Breast epithelium (tissue), 4 donors: ENCODE measurements at places on chromosomes 7 and 10. TPM values are rescaled to one million over a fixed set of nuclear protein-coding genes. Genes with fewer than 3 reads are reported as not detected.

CYP3A7 gene
- total RNA-seq: not detected

CCDC7 gene
- total RNA-seq: 34.7 TPM

ABCA13 gene
- total RNA-seq: 0.29 TPM

NOD1 gene
- 34.4 TPM for total RNA-seq
